ENCODE measurements at places on chromosomes 1 and 21.

- no peak for DNase-seq
These were observed 63.7 kb downstream of the PRDM16 start for GRCh38 chr1:3132660-3133059.

DNA sequence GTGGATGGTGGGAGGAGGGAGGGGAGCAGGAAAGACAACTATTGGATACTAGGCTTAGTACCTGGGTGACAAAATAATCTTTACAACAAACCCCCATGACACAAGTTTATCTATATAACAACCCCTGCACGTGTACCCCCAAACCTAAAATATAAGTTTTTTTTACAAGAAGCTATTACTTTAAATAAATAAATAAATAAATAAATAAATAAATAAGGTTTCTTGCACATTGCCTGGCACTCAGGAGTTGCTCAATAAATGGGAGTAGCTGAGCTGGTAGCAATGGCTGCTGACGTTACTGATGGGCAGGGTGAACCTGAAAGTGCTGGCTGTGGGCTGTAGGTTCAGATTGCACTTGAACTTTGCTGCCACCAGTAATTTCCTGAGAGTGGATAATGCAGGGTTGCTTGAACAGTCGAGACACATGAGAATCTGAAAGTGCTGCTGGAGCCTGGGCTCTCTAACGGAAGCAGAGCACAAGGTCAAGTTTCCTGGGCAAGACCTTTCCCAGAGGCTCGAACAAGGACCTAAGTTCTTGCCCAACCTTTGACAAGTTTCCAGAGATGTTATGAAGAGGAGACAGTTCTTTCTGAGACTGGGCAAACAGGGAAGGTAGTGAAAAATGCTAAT, 14.8 kb upstream of the KCNE2 start:
- DNase-seq, result no peak

GRCh38 chr1:13816016-13816760, 116.2 kb downstream of the PRDM2 start:
- no peak for DNase-seq

DNA sequence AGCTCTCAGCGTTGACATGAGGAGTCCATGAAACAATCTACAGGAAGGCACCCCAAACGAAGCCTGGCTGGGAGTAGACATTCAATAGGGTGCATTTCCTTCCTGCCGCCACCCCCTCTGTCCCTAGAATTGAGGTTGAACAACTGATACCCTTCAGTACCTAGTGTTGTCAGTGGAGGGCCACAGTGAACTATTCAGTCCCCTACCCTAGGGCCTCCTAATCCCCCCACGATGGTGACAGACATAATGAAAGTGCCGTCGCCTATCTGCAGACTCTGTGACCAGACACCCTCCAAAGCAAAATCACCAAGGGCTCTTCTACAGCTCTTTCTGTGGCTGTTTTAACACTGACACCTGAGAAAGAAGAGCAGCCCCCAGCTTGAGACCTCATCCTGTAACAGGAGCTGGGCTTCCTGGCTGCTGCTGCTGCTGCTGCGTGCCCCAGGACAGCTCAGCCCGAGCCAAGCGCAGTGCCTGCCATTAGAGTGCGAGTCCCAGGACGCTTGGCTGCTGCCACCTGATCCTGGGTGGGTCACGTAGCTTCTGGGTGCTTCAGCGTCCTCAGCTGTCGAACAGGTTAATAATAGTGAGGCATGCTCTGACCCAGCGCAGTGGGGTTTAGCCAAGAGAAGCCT, 183.0 kb downstream of the ZBTB18 start:
- no peak for DNase-seq

GRCh38 chr1:41773144-41773591, 145.6 kb downstream of the HIVEP3 start:
- DNase-seq, result no peak

GRCh38 chr1:240619357-240619756, 7.4 kb upstream of the GREM2 start:
- DNase-seq, result no peak

DNA sequence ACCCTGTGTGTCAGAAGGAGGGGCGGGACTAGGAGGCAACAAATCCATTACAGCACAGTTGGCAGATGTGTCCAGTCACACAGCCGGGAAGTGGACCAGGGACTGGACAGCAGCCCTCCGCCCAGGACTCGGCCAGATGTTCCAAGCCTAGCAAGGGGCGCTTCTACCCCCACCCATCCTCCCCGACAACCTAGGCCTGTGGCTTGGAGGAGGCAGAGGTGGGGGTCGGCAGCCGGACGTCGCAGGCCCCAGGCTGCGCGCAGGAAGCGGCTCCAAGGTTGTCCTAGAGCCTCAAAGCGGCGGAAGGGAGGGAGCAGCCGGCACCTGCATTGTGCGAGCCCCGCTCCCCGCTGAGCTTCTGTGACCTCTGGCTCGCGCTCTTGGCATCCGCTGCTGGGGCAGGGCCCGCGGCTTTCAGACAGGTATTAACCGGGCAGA, 20.6 kb upstream of the MYCL start:
- DNase-seq, result no peak

- DNase-seq, result no peak
These were observed 146.0 kb downstream of the RERE start for GRCh38 chr1:8671306-8671917.

- no peak for DNase-seq
These were observed 9.3 kb downstream of the ATP1A1 start for GRCh38 chr1:116382321-116382720.

GRCh38 chr1:42038261-42038660, 114.9 kb upstream of the GUCA2B start:
- DNase-seq, result no peak

- no peak for DNase-seq
These were observed 28.2 kb upstream of the CTSK start for GRCh38 chr1:150836129-150836773.

DNA sequence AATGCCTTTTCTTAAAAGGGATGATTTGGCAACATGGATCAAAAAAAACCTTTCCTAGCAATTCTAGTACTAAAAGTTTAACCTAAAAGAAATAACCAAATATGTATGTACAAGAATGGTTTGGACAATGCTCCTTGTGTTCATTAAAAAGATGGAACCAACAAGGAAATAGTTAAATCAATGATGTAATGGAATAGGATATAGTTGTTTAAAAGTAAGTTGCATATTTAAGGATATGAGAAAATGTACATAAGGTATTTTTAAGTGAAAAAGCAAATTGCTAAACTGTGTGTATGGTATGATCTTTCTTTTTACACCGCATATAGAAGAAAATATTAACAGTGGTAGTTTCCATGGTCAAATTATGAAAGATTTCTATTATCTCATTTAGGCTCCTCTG, 12.1 kb downstream of the SLC30A10 start:
- no peak for DNase-seq

DNA sequence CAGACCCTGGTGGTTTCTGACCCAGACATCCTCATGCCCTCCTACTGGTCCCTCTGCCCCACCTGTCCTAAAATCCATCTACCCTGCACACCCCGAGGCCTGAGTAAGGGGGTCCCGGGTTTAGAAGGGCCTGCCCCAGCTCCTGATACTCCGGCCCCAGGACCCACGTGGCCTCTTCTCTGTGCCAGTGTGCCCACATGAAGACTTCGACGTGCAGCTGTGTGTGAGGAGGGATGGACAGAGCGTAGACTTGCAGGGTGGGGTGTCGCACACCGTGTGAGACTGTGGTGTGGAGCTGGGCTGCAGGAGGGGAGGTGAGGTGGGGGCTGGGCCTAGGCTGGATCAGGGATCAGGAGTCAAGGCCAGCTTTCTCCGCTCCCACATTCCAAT, 461.1 kb downstream of the PTPRU start:
- DNase-seq, result no peak

DNA sequence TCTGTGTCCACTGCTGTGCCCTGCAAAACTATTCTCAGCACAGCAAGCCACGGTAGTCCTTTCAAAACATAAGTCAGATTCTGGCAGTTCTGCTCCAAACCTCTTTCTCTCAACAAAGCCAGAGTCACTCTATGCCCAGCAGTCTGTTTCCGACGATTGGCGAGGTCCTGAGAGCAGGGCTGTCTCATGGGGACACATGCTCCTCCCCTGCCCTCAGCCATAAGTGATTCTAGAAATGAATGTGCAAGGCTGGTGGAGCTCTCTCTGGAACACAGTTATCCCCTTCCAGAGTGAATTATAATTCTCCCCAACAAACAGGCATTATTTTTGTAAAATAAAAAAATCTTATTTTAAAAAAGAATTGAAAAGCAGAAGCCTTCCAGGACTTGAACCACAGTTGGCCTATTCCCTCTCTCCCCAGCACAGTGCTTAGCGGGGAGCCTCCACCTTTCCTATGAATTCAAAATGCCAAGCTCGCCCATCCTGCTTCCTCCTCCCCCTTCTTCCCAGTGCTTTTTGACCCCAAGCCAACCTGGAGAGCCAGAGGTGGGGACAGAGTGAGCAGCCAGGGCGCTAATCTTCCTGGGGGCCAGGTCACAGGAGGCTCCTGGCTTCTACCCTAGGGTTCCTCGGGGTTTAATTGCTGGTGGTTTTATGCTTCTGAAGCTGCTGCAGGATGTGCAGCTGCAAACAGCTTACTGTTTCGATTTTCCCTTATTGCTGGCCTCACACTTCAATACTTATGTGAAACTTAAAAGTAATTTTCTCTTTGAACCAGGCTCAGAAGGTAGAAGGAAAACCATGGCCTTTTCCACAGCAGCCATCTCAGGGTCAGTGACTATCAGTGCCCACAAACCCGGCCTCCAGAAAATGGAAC, 41.1 kb downstream of the KCNJ6 start:
- DNase-seq, result no peak

DNA sequence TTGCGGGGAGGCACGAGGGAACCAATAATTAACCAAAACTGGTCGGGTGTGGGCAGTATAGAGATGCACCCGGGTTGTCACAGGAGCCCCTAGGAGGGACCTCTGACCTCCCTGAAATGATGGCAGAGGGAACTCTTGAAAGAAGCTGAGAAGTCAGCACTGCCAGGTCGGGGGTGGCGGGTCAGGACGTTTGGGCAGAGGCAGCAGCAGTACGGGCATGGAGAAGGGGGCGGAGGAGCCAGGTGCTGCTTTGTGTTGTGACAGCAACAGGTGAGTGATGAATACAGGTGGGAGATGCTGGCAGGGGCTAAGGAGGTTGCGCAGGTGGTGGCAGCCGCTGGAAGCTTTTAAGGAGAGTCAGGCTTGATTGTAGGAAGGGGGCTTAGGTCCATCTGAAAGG, 11.7 kb downstream of the TNFRSF1B start:
- no peak for DNase-seq

GRCh38 chr1:157310401-157310800, 172.2 kb upstream of the ETV3 start:
- DNase-seq, result no peak

GRCh38 chr1:110068646-110069403, 1.6 kb downstream of the ALX3 start:
- no peak for DNase-seq

GRCh38 chr1:244329591-244330317, 122.0 kb downstream of the ADSS2 start:
- DNase-seq, result no peak

DNA sequence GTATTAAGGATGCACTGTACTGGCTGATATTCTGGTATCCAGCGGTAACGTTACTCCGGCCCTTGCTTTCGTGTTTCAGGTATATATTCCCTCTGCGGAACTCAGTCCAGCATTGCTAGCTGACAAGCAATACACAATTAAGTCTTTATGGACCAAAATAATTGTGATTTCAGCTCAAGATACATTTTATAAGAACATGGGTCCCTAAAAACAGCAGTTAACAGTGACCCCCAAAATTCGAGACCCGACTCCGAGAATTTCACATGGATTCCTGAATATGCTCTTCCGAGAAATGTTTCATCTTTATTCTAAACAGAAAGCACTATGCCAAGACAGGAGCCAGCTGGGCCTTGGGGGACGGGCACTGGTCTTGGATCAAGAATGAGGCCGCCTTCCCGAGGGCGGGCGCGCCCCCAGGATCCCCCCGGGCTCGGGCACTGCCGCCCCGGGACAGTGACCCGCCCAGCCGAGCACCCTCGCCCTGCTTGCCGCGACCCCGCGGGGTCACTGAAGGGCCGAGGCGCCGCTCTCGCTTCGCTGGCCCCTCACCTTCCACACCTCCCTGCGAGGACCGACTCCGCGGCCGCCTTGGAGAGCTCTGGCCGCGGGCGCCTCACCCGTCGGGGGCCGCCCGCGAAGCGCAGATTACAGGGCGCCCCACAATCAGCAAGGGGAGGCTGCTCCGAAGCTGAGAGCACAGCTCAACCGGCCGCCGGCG, 610 bp downstream of the SCYL3 start:
- DNase-seq, result no peak

- DNase-seq, result no peak
These were observed 18.6 kb upstream of the COL18A1 start for GRCh38 chr21:45386336-45386727.

- DNase-seq, result no peak
These were observed 42.0 kb upstream of the UBE2U start for GRCh38 chr1:64161357-64161941.

GRCh38 chr1:187003353-187003752, 174.6 kb downstream of the PLA2G4A start:
- no peak for DNase-seq

GRCh38 chr21:45598666-45599065, 44.9 kb upstream of the PCBP3 start:
- DNase-seq, result no peak

Data from stimulated activated CD8-positive, alpha-beta memory T cell treated with anti-CD3 and anti-CD28 coated beads, Interleukin-4, amount 100 ng/mL, for 1 hour (primary cell).